ENCODE measurements at places on chromosomes 3 and 15.

GRCh38 chr15:70563561-70564095, 199.7 kb downstream of the UACA start:
- no peak for DNase-seq

DNA sequence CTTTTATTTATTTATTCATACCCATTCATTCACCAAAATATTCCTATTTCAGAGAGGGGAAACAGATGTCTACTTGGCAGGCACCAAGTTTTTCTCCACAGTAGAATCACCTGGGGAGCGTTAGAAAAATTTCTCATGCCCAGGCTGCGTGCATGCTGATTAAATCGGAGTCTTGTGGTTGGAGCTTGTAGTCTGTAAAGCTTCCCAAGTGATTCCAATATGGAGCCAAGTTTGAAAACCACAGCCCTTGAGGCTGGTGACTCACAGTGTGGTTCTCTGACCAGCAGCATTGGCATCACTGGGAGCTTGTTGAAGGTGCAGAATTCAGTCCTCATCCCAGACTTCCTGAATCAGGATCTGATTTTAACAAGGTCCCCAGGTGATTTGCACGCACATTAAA, 49.7 kb downstream of the PDHB start:
- DNase-seq: no peak

DNA sequence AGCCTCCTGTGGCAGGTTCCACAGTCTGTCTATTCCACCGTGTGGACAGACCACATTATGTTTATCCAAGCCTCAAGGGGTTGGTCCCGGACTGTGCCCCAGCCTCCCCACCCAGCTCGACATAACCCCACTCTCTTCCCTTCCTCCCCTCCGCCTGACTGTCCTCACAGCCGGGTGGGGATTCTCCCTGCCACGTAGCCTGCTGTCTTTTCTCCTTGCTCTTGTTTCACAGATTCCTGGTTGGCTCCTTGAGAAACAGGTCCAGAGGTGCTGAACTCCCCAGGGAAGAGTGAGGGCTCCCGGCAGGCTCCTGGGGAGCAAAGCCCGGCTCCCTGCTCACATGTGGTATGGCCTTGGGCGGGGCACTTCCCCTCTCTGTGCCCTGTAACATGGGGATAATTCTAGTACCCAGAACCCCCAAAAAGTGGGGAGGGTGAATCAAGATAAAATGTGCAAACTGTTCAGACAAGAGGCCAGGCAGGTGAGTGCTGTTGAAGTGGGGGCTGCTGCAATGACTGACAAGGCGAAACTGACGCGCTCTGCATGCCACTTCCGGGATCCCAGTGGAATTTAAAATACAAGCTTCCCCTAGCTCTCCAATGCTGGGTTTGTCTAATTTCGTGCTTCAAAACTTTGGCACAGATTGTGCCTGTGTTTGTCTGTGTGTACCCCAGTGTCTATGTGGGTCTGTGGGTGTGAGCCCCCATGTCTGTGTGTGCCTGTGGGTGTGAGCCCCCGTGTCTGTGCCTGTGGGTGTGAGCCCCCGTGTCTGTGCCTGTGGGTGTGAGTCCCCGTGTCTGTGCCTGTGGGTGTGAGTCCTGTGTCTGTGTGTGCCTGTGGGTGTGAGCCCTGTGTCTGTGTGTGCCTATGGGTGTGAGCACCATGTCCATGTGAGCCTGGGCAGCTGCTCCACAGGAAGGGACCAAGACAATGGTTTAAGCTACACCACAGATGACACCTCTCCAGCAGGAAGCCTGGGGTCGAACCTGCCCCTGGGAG, 160.6 kb upstream of the IQSEC1 start:
- no peak for DNase-seq

GRCh38 chr3:143951351-143951971, 20.2 kb upstream of the DIPK2A start:
- no peak for DNase-seq

DNA sequence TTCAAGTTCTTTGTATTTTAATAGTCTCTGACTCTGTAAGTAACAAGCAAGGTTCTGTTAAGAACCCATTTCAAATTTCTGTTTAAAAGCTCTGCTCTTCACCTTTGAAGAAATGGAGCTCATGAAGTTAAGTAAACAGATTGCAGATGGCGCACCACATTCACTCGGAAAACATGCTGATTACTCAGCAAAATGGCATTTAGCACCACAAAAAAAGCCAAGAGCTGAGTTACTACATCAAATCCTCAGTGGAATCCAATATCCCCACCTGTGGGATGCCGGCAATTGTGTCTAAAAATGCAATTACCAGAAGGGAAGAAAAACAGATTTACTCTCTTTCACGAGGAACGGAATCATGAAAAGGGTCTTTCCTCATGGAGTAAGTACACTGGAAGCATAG, 758.0 kb downstream of the NTRK3 start:
- DNase-seq: no peak

DNA sequence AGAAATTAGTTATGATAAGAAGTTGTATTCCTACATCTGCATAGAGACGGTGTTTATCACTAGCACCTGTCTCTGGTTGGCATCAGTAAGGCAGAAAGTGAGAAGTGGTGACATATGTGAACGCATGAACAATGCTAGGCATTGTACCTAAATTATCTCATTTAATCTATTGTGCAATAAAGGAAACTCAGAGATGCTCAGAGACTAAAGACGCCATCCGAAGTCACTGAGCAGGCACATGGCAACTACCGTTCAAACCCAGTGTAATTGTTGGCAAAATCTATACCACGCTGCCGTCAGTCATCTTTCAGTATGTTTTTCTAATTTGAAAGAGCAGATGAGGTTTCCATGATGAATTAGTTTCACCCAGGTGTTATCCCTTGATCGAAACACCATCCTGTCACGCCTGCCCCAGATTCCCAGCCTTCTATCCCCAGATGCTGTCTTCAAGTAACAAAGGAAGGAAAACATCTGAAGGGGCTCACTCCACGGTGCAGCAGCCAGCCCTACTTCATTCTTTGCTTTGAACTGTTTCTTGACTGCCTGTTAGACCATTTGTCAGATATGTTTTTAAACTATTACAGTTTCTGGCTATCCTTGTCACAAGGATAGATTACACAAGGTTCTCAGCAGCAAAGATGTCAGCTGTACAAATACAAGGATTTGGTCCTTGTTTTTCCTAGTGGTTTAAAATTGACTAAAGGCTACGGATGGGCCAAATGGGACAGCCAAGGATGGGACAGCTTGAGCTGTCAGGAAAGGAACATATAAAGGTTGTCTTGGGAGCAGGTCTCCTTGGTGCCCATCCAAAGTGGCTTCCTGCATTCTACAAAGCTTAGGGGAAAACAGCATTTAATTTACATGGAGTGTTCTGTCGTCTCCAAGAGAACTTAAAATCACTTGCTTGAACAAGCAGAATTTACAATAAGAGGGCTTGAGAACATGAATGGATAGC, 99.1 kb downstream of the TMEM108 start:
- DNase-seq: no peak

DNA sequence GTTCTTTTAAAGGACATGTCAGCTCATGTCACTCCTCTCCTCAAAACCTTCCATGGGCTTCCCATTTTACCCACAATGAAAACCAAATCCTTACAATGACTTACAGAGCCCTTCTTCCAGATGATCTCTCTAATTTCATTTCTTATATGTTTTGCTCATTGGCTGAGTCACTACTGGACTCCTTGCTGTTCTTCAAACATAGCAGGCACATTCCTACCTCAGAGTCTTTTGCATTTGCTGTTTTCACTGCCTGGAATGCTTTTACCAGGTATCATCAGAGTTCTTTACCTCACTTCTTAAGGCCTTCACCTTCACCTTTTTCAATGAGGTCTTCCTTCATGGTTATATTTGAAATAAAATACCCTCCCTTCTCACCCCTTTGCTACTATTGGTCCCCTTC, 57.3 kb downstream of the NECTIN3 start:
- no peak for DNase-seq

- DNase-seq: no peak
These were observed 97.1 kb downstream of the MINAR1 start for GRCh38 chr15:79529157-79529785.

- DNase-seq: no peak
These were observed 31.6 kb upstream of the ZNF770 start for GRCh38 chr15:35019404-35020327.

DNA sequence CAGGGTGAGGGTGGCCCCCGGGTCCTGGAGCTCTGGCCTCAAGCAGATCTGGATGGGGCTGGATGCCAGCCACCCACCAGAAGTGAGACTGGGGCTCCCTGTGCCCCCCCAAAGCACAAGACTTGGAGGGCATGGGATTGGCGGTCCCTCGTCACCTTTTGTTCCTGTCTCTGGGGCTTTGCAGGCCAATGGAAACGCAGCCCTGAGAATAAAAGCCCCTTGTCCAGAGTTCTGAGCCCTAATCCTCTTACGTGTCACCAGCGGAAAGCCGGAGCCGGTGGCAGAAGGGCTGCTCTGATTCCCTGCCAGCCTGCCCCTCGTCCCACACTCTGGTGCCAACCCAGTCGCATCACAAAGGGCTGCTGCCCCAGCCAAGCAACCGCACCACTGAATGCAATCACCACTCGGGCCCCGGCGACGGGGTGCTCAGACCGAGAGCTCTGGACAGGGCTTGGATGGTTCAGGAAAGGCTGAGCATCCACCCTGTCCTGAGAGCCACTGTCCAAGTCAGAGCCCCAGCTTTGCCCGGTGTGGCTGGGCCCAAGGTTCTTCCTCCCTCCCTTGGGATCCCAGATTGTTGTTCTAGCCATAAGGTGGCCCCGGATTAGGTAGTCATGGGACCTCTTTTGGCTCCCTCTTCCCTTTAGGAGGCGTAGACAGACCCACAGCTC, 22.8 kb upstream of the ELP6 start:
- no peak for DNase-seq

DNA sequence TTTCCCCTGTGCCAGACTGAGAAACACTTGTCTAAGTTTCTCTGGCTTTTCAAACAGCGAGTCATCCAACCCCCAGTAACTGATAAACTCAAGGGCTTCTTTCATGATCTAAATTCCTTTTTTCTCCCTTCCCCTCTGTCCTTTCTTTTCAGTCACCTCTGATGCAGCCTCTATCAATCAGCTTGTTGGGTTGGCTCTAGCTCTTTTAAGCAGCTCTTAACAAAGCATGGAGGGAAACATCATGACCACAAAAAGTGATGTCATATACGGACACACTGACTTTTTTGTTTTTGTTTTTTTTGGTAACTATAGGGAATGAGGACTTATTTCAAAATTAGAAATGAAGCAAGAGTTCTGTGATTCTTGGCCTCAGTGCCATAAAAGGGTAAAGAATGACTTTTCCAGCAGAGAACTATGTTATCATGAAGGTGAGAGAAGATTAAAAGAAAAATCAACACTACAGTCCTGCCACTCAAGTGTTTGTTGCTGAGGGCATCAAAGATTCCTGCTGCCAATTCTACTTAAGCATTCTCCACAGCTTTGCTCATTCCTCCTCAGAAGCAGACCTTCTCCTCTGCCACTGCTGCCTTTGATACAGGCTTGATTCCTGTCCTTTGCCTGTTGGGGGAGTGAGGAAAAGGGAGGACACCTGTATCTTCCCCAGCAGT, 457.0 kb upstream of the ONECUT1 start:
- peak; percentile 39 for DNase-seq

- no peak for DNase-seq
These were observed 42.6 kb downstream of the PAQR5 start for GRCh38 chr15:69341356-69341755.

GRCh38 chr15:69666921-69667811, 214.5 kb downstream of the RPLP1 start:
- DNase-seq: peak; percentile 48

GRCh38 chr15:77021803-77022381, 27.0 kb downstream of the PSTPIP1 start:
- DNase-seq: peak; percentile 34

DNA sequence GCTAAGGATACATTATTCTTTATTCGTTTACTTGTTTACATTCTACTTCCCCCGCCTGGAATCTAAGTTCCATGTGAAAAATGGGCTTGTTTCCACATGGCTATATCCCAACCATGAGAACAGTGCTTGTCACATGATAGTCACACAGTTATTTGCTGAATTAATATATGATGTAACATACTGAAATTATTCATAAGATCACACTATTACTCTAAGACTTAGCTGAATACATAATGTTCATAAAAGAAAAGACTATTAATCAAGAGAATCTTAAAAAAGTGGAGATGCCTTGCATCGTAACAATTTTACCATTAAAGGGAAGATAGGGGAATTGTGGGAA, 6.5 kb downstream of the PBRM1 start:
- DNase-seq: no peak

GRCh38 chr15:29934251-29934650, 112.0 kb upstream of the TJP1 start:
- DNase-seq: no peak

DNA sequence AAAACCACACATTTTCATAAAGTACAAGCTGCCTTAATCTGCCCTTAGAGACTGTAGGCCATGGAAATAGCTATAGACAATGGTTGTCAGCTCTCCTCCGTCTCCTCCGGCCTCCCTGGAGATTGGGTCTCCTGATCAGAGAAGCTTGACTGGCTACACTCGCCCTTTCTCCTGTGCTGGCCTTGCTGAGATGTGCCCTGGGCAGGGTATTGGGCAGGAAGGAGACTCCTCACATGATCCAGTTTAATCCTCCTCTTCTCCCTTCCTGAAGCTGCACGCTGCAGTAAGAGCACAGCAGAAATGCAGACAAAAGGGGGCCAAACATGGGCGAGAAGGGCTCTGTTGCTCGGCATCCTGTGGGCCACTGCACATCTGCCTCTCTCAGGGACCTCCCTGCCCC, at the start of gene SLC24A5:
SLC24A5 (plus strand) TSS at position 246 of the 400 bp plus-strand sequence; CDS start at position 301, 55 bp downstream.
- no peak for DNase-seq

- DNase-seq: no peak
These were observed 28.9 kb upstream of the LSAMP start for GRCh38 chr3:116474032-116474780.

GRCh38 chr3:63918321-63918720, 6.1 kb upstream of the SCAANT1 start:
- DNase-seq: no peak

GRCh38 chr3:87179642-87180041, 47.5 kb upstream of the CHMP2B start:
- no peak for DNase-seq

DNA sequence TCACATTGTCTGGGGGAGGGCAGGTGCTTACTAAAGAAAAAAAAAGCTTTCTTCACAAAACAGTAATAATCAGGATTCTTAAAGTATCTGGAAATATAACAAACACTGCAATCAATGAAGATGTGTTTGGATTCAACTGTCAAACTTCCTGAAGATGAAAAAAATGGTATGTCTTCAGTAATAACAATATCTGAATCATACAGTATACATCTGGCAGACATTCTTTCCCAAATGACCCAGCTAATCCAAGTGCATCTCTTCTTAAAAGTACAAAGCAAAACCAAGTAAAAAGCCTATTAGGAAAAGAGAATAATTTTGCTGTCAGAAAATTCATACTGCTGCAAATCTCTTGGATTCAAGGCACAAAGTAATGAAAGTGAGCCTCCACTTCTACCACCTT, 145.0 kb upstream of the MCTP2 start:
- DNase-seq: no peak

- DNase-seq: no peak
These were observed 31.1 kb upstream of the RYR3 start for GRCh38 chr15:33279613-33280205.

- DNase-seq: no peak
These were observed 76.1 kb downstream of the ADAMTS17 start for GRCh38 chr15:100265641-100266035.

- DNase-seq: no peak
These were observed 97.7 kb downstream of the HHLA2 start for GRCh38 chr3:108394016-108394415.

All from bone marrow (tissue), 2 donors.